ENCODE measurements at places on chromosomes 16 and 17. TPM values are rescaled to one million over a fixed set of nuclear protein-coding genes. Genes with fewer than 3 reads are reported as not detected.

The LDHD gene
- 0.60 TPM for total RNA-seq

The SLC6A2 gene
- not detected for total RNA-seq

The NPIPB9 gene
- total RNA-seq, result 1.4 TPM

The SLC25A19 gene
- 6.5 TPM for total RNA-seq

The MTSS2 gene
- total RNA-seq, result 7.8 TPM

The DBF4B gene
- total RNA-seq, result 2.2 TPM

The CCL16 gene
- under 0.01 TPM for total RNA-seq

The FAM117A gene
- 2.8 TPM for total RNA-seq

The CYGB gene
- 2.0 TPM for total RNA-seq

The MOSMO gene
- total RNA-seq, result 10.9 TPM

Measured in lung microvascular endothelial cell (primary cell).